Activated CD4-positive, CD25-positive, alpha-beta regulatory T cell treated with anti-CD3 and anti-CD28 coated beads, Interleukin-2, amount 50 U/mL, for 72 hours (primary cell): ENCODE measurements at places on chromosomes 11 and 22.

- no peak for DNase-seq
Observed at GRCh38 chr22:30416403-30416802, 9.2 kb upstream of the MTFP1 start.

- no peak for DNase-seq
Observed at GRCh38 chr11:70419307-70420007, 21.1 kb downstream of the CTTN start.

- DNase-seq = no peak
Observed at GRCh38 chr11:95897731-95898130, 26.2 kb downstream of the MTMR2 start.

GRCh38 chr22:28917747-28918549 lies 34.6 kb downstream of the ZNRF3 start:
- no peak for DNase-seq

- no peak for DNase-seq
Observed at GRCh38 chr22:25465949-25466348, 98.5 kb upstream of the GRK3 start.
